Foreskin fibroblast (primary cell): ENCODE measurements at places on chromosomes 13 and 19.

GRCh38 chr13:74675972-74676371 is 541.8 kb upstream of the KLF12 start:
- DNase-seq, result no peak

GRCh38 chr19:46303691-46304397 is 7.0 kb downstream of the HIF3A start:
- no peak for DNase-seq

DNA sequence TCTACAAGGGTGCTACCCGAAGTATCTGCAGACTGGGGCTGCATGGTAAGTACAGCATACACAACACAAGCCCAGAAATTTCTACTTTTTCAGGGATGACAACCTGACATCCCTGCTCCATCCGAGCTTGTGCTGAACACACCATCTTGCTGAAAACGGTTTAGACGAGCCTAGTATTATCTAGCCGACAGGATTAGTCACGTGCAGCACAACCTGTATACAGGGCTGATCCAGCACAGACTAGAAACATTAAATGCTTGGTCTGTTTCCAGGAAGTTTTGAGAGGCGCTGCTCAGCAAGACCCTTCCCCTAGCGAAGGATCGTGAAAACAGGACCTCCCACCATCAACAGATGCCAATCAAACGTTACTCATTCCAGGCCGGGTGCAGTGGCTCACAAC is 4.2 kb downstream of the SMIM7 start:
- DNase-seq, result no peak

DNA sequence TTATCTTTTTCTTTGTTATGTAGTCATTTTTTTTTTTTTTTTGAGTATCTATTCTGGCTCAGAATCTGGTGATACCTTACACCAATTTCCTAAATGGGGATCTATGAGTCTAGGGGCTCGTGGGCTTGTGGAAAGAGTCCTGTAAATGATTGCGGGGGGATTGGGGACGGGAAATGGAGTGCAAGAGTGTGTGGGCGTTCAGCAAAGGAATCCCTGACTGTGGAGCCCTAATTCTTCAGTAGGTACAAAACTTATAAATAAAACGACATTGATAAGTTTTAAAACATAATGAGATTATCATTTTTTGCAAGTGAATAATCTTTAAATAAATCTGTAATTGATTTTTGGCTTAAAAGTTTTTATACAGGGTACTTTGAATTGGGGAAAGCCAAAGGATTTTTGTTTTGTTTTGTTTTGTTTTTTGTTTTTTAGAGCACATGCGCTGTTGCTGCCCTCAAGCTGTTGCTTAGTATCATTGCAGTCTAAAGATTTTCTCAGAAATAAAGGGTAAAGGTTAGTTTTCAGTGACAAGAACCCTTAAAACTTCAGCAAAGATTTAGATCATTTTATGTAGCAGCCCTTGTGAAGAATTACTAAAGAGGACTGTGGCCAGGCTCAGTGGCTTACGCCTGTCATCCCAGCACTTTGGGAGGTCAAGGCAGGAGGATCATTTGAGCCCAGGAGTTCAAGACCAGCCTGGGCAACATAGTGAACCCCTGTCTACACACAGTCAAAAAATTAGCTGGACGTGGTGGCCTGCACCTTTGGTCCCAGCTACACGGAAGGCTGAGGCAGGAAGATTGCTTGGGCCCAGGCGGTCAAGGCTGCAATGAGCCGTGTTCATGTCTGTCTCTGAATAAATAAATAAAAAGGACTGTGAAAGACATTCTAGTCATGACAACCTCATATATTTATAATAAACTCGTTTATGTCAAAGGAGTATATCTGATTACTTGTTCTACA is 1.7 kb downstream of the ERCC5 start:
- DNase-seq, result no peak

- no peak for DNase-seq
Measured at GRCh38 chr19:48248081-48248833, 7.5 kb downstream of the CARD8 start.

DNA sequence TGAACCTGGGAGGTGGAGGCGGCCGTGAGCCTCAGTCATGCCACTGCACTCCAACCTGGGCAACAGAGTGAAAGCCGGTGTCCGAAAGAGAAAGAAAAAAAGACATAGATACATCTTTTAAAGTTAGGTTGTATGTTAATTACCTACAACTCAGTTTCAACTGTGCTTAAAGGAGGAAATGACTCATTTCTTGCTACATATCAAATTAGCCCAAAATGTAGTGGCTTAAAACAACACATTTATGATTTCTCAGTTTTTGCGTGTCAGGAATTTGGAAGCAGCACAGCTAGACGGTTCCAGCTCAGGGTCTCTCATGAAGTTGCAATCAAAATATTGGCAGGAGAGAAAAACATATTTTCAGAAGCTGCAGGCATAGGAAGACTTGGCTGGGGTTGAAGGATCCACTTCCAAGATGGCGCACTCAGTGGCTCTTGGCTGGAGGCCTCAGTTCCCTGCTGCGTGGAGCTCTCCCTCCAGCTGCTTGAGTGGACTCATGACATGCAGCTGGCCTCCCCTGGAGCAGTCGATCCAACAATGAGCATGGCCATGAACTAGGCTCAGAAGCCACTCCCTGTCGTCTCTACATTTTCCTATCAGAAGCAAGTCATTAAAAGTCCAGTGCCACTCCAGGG is 7.1 kb downstream of the LDLR start:
- no peak for DNase-seq

DNA sequence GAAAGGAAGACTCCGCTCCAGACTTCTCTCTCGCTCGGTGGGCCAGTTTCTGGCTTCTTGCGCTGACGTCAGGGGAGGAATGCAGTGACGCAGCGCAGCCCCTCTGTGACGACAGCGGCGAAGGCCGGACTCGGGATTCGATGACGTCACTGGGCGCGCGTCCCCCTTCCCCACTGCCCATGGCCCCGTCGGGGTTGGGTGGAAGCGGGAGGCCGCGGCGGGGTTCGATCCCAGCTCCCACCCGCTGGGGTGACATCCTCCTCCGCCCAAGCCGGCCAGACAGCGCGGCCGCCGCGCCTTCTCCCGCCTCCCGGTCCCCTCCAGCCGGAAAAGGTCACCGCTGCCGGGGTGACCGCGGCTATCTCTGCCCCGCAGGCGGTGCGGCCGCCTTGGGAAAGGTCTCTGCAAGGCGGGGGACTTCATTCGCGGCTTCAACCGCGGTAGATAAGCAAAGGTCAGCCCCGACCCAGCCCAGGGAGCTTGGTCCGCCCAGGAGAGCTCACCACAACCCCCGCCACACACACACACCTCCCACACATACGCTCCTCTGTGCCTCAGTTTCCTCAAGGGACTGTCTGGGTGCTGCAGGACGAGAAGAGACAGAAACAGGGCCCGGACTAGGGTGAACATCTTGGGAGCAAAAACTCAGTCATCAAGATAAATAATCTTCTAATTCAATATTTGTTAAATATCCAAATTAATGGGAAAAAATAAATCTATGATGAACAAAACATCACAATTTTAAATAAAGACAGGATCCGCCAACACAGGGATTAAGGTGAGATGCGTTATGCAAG is 844 bp upstream of the RFX1 start:
- no peak for DNase-seq

DNA sequence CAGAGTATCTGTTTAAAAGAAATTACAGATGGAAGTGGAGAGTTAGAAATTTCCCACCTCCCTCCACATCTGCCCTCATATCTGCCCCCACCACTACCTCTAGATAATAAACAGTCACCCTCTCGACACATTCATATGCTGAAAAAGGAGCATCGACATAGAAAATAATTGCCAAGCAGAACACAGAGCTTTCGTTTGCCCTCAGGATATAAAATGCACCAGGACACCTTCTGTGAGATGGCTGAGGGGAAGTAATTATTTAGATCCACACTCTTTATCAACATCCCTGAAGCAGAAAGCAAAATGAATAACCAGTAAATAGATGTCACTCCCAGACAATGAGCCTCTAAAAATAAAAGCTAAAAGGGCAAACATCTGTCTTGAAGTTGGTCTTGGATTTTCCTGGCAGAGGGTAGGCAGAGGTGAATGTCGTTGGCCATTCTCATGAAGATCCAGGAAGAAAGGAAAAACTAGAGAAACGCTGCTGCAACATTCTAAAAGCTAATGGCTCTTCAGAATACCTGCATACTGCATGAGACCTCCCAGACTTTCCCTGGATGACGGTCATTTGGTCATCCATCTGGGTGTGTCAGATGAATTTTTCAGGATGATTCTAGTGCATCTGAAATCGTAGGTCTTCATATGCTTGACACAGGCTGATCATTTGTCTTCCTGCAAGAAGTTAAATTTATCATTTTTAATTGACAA is 527.5 kb downstream of the RFC3 start:
- DNase-seq, result no peak

GRCh38 chr19:31353833-31354232 is 4.6 kb upstream of the TSHZ3 start:
- DNase-seq, result no peak

DNA sequence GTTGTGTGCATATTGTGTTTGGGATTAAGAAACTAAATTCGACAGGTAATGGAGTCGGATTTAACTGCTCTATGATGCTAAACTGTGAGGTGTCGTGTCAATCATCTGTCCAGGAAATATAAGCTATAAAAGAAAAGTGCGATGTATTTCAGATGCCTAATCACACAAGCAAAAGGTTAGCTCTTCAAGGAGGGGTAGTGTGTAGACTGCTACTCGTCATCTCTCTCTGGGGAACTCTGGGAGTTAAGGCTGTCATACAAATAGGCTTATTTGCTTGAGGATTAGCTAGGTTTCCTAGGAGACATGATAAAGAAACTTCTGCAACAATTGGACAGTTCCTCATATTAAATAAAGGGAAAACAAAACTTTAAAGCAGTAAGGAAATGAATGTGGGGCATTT is 462.1 kb downstream of the OLFM4 start:
- no peak for DNase-seq

DNA sequence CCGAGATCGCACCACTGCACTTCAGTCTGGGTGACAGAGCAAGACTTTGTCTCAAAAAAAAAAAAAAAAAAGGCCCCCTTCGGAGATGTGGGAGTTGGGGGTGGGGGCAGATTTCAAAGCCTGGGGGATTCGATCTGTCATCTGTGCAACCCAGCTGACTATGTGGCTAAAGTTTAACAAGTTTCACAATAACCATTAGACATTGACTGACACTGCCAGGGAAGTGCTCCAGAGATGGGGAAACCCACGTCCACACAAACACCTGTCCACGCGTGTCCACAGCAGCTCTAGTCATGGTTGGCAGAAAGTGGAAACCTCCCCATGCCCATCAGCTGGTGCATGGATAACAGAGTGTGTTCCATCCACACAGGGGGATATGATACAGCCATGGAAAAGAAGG is 37.6 kb upstream of the HOMER3 start:
- no peak for DNase-seq

GRCh38 chr19:752652-753517 is 2.0 kb downstream of the MISP start:
- peak; percentile 92 for DNase-seq

GRCh38 chr19:6790194-6791128 is 18.0 kb downstream of the VAV1 start:
- DNase-seq, result no peak

- DNase-seq, result no peak
Measured at GRCh38 chr19:57668635-57669034, at the start of gene ZSCAN4. TSS of gene ZSCAN4 (plus strand) at chr19:57668935. CDS start at chr19:57676146, 7,211 bp downstream.

GRCh38 chr19:2051773-2052704 is 995 bp upstream of the MKNK2 start:
- no peak for DNase-seq

- no peak for DNase-seq
Measured at GRCh38 chr13:106836186-106836802, 268.4 kb upstream of the ARGLU1 start.

GRCh38 chr19:30092721-30093569 is 150.9 kb downstream of the URI1 start:
- DNase-seq, result no peak

DNA sequence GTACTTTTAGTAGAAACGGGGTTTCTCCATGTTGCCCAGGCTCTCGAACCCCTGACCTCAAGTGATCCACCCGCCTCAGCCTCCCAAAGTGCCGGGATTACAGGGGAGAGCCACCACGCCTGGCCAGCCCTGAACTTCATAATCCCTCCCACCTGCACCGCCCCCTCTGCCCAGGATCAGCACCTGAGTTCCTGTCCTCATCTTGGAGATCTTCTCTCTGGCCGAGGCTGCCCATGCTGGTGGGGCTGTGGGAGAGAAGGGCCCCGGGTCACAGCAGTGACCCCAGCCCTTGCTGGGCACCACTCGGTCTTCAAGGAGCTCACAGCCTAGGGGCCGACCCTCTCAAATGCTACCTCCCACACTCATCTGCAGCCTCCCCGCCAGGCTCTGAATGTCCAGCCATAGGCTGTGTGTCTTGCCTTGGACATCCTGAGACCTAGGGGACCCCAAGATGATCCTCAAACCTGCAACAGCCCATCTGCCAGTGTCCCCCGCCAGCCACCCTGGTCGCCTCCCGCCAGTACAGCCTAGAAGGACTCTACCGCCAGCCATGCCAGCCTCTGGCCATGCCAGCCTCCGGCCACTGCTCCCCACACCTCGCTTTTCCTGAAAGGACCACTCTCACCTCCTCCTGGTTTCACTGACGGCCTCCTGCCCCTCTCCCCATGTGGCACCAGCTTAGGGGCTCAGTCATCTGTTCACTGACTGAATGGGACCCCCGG is 1.5 kb downstream of the ATP8B3 start:
- DNase-seq, result no peak

DNA sequence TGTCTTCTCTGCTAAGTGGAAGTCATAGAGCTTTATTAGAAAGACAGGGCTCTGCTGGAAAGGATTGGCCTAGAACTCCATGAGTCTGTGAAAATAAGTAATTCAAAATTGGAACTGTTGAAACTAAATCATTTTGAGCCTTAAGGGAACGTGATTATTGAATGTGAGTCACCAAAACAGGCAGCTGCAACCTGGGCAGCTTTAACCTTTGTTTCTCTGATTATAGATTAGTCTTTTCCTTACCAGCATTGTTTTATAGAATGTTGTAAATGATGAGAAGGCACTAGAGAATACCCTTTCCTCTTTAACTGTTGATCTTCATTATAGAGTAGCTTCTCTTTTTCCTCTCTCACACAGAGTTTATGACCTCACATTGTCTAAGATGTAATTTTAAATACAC is 638.8 kb upstream of the SLITRK6 start:
- DNase-seq, result no peak

DNA sequence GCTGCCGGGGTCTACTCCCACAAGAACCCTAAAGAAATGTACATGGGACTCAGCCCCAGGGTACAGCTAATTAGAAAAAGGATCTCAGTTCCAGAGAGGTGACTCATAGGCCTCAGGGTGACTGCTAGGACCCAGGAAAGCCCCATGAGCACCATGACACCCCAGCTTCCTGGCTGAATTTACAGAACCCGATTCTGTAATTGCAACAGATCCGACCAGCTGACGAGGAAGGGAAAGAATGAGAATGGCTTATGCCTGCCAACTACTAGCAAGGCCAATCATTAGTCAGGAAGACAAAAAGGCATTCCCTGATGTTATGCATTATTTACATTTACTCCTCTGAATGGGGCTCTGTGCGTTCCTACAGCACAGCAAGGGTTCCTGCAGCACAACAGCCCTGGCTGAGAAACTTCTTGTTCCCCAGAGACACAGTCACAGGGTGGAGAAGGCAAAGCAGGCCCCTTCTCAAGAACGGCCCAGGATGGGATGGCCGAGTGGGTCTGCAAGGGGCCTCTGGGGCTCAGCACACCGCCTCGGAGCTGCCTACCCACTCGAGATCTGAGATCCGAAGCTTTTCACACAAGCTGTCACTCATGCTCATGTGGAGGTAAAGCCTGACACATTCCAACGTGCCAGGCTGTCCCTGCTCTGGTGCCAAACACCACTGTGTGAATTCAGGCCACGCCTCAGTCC is 27.2 kb downstream of the PBX4 start:
- DNase-seq, result peak; percentile 99

GRCh38 chr19:31674503-31675192 is 325.4 kb upstream of the TSHZ3 start:
- no peak for DNase-seq

- no peak for DNase-seq
Measured at GRCh38 chr19:29321116-29321515, 108.2 kb upstream of the UQCRFS1 start.
